Stromal cell of bone marrow (primary cell): ENCODE measurements at places on chromosomes 11 and 22.
A peak's percentile ranks its signal among the peaks of the same experiment; 100 is the strongest.

- DNase-seq = no peak
Observed at GRCh38 chr11:104803776-104804175, 94.5 kb downstream of the CASP12 start.

DNA sequence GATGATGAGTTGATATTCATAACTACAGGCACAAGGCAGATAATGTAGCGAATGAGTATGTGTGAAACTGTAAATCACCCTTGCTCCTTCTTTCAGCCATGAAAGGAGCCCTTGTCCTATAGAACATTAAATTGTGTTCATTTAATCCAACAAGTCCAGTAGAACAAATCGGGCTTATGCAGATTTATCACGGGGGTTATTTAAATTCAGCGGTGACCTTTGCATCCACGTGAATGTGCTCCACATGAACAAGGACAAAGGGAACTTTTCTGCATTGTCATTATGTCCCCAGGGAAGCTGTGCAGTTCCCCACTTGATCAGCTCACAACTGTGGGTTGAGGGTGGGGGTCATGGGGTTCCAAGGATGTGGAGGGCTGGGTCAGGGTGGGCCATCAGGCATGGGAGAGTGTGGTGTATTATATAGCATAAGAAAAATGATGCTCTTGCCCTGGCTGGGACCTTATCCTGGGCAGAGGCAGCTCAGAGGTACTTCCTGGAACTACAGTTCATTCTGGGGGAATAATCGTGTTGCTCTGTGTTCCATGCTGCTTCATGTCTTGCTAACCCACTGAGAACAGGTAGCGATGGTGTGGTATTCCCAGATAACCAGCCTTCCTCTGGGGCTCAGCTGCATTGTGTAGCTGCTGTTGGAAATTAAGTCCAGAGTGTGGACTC lies 306.6 kb downstream of the FAT3 start:
- DNase-seq = no peak

DNA sequence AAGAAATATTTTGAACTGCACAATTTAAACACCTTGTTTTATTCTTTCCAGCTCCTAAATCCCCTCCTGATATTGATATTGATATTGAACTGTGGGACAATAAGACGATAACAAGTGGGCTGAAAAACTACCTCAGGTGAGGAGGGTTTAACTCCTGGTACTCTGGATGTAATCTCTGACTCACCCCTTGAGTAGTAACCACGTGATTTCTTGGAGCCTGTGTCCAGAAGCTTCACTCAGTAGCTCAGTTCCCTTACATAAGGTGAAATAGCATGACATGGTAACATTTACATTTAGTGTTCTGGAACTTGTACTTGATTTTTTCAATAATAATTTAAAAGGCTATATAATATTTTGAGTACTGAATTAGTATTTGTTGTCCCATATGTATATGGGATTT lies 168.0 kb downstream of the PGR start:
- no peak for DNase-seq

DNA sequence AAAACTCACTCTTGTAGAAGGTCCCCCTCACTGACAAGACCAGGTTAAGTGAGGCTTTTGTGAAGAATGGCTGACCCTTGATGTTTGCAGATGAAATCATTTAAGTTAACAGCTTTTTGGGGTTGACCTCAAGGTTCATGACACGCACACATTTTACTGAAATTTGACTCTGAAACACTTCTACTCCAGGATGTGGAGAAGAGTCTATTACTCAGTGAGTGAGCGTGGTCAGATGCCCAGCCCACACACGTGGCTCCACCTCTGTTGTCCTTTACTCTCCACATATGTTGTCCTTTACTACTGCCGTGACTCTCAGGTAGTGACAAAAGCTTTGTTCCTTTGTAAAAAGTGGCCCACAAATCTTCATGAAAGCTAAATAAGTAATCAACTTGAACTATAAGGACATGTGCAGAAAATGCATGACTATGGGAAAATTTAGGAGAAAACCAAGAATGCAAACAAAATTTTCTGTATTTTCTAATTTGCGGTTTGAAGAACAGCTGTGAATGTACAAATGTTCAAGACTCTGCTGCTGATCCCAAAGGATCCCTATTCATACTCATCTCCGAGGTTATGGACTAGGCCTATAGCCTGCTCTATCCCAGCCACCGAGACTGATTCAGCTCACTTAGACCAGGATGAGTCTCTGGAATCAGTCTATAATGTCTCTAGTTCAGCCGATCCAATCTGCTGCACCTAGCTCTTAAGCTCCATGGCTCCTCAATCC lies 22.4 kb downstream of the XRRA1 start:
- no peak for DNase-seq

GRCh38 chr11:61131998-61132555 lies 29.1 kb downstream of the VPS37C start:
- no peak for DNase-seq

DNA sequence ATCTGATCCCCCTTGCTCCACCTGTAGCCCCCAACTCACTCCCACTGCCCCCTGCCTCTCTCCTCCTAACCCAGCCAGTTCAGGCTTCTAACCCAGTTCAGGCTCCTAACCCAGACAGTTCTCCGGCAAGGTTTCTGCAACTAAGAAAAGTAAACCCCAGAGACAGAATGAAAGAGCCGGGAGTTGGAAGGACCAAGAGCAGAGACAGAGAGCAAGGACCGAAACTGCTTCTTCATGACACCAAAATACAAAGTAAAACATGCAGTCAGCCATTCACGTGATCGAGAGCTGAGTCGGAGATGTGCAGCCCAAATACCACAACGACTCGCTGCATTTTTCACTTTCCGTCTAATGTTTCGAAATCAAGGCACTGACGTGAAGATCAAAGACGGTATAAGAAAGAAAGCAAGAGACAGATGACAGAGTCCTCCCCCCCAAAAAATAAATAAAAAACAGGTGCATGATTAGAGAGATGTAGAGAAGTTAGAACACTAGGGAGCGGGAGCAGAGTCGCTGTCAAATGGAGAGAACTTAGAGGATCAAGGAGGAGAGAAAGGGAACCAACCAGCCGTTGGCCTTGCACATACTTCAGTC lies 884 bp downstream of the IL10RA start:
- DNase-seq = no peak

DNA sequence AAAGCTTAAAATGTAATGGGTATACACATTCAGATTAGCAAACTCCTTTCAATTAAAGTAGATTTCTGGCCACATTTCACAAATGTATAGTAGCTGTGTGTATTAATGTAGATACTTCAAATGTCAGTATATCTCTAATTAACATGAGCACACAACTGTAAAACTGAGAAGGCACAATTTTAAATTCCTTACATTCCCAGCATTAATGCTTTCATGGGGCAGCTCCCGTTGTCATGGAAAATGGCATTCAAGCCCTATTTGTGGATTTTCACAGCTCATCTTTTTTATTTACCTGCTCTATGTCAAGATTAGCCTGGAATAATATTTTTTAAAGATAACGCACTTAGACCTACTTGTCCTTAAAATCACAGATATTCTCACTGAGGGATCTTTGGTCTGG lies 113.6 kb upstream of the SOX6 start:
- DNase-seq = no peak

- no peak for DNase-seq
Observed at GRCh38 chr11:114150671-114151070, 91.2 kb downstream of the ZBTB16 start.

DNA sequence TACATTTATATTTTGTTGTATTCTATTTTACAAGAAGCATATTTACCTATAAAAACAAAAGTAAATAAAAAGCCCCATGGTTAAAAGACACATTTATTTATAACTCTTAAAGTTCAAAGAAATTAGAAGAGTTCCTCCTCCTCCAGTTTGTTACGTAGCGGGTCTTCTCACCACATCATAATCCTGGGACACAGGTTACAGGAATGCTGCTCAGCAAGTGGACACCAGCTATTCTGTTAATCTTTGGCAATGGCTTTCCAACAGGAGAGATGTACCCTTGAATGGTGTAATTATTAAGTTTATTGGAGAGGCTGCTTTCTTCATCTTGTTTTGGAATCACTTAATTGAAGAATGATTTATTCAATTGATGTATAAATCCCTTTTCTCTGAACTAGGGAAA lies 19.6 kb upstream of the CAT start:
- DNase-seq = no peak

GRCh38 chr11:12029738-12030363 lies 21.4 kb upstream of the DKK3 start:
- peak; percentile 73 for DNase-seq

DNA sequence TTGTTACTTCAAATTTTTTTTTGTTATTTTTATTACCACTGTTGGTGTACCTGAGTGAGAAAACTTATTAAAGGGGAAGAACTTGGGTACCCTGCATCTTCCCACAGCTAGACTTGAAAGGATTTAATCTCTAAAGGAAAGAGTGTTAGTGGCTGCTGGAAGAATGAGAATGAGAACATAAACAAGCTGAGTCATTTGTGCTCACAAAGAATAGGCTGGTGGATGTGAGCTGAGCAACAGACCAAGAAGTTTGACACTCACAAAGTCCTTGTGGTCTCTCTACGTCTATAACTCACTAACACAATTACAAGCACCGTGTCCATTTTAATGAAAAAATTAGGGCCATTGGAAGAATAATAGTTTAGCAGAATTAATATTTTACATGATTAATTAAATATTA lies 217.6 kb upstream of the ANO5 start:
- no peak for DNase-seq

- no peak for DNase-seq
Observed at GRCh38 chr22:17271711-17272451, 52.6 kb upstream of the ADA2 start.

DNA sequence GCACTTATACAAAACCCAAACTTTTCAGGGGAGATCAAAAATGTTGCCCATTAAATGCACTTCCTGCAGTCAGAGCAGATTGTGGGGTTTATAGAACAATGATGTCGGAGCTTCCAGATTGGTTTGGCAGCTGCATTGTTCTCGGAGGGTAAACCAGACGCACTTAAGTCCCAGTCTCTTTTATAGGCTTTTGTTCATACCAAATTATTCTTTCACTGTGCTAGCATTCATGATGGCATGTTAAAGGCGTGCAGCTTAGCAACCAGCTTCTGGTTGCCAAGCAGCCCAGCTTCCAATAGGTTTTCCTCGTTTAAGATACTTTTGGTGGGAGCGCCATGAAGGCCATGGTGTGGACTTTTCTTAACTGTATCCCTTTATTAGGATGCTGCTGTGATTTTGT lies 40.9 kb downstream of the ZC3H12C start:
- no peak for DNase-seq

DNA sequence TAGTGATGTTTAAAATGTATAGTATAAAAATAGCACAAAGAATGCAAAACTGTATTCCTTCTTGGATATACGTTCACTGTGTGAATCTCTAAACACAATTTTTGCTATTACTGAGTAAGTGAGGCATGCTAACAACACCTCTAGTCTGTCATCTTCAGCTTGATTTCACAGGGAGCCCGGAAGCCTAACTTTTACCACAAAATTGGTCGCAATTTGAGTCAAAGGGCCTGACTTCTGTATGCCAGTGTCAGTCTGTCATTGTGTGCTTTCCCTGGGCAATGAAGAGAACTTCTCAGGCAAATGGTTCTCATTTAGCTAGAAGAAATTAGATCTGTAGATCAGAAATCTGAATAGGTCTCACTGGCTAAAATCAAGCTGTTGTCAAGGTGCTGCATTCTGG lies 1059.5 kb downstream of the FAM181B start:
- DNase-seq = no peak

DNA sequence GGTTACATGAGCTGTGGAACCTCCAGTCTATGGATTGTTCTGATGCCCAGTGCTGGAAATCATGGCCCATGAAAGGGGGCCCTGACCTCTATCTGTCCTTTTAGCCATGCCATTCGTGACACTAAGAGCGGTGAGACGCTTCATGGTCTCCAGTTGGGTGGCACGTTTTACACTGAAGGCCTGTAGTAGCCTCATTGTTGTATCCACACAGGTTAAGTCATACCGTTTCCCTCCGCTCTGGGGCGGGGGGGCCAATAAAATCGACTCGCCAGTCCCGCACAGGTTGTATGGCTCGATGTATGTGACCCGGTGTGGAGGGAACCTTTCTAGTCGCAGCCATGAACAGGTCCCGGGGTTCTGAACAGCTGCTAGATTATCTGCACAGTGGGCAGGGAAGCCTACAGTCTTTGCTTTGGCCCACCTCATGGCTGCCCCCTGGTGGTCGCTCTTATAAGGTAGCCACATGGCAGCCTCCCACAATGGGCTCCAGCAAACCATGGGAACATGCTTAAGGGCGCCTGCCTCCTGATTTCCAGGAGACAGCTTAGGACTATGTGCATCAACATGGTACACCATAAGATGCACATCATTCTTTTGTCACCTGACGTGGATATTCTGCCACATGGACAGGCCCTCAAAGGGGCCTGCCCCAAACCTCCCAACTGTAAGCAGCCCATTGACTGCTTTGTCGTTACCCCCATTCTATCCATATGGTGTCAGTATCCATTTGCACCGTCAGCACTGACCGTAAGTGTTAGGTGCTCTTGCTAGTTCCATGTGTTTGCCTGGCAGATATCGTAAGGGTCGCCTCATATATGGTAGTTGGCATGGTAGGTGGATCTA lies 19.7 kb upstream of the APOL3 start:
- peak; percentile 43 for DNase-seq
